ENCODE measurements at places on chromosomes 7 and 10.
A peak's percentile ranks its signal among the peaks of the same experiment; 100 is the strongest.

DNA sequence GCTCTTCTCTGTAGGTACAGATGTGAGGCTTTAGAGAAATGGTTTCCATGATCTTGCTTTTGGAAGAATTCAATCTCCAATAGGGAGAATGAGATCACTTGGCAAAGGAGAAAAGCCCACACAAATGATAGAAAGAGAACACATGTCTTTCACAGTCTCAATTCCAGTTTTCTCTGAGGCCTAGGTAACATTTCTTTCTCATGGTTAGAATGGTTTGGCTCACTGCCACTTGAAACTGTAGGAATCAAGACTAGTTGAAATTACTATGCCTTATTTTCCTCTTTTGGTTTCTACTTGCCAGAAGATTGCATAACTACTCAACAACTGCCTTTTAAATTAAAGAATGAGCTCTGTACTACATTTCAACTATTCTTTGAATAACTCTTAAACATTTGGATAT is 276.5 kb upstream of the TEX47 start:
- DNase-seq: peak; percentile 8

DNA sequence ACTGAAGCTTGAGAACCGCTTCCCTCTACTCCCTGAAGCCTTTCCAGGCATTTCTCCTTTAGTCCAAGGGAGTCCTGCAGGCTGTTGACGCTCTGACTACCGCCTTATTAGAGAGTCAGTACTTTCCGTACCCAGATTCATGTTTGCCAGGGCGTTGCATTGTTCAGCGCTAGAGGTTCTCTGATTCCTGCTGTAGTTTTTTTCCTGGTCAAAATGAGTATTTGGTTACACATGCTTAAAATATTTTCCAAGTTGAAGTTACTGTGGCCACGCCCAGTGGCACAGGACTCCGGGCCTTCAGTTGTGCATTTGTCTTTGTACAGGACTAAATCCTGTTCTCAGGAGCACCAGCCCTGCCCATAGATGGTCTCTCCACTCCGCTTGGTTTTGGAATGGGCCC is 7.9 kb downstream of the MTURN start:
- DNase-seq: no peak

DNA sequence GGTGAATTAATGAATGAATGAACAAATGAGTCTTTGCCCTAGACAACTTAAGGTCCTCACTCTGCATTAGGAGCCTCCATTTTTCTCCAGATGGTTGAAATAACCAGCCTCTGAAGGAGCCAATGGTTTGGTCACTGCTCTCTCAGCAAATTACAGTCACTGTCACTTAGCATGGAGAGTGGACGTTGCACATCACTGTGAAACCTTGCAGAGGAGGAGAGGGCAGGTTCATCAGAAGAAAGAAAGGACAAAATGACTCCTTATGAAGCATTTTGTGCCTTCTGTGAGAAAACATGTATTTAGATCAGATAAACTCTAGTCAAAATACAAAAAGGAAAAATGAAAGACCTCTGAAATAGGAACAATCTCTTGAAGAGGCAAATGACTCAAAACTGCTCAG is 6.6 kb upstream of the ATP6V0A4 start:
- DNase-seq: no peak

GRCh38 chr10:2734603-2735002 is 332.7 kb upstream of the PFKP start:
- no peak for DNase-seq

DNA sequence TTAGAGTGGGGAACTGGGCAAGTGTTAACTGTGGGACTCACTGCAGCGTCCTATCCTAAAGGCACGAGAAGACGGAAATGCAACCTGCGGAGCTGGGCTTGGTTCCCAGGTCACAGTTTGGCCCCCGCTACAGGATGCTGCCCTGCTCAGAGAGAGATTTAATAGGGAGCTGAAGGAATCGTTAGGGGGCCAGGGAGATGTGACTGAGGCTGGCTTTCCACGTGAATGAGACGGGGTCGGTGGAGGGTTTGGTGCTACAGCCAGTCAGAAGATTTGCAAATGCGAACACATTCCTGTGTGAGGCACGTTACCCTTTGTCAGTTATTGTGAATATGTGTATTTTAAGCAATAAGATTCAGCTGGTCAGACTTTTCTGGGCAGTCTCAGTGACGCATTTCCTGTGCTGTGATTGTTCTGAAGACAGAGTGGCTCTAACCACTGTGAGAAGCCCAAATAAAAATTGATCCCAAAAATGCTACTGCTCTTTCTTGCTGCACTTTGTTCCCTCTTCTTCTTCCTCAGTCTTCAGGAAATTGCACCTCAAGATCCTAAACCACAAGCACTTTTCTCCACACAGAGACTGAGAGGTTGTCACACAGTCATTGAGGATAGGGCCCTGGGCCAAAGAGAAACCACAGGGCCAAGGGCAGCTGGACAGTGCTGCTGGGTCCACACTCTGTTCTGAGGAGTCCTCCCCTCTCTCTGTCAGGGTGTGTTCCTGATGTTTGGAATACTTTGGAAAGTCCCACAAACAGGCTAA is 21.2 kb downstream of the CYP17A1 start:
- DNase-seq: peak; percentile 83

DNA sequence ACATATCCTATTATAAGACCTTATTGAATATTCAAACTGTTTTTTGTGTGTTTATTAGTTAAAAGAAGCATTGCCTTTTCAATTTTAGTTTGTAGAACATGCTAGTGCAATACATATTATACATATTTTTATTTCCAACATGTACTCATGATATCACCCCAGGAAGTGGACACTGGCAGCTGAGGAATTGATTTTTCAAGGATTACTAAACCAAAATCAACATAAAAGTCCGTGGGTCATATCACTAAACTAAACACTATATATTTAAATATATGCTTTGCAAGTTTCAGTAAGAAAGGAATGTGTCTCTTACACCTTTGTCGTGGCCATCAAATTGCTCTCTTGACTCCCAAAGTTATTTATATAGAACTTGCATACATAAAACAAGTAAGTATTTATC is 185.2 kb downstream of the AGMO start:
- no peak for DNase-seq

DNA sequence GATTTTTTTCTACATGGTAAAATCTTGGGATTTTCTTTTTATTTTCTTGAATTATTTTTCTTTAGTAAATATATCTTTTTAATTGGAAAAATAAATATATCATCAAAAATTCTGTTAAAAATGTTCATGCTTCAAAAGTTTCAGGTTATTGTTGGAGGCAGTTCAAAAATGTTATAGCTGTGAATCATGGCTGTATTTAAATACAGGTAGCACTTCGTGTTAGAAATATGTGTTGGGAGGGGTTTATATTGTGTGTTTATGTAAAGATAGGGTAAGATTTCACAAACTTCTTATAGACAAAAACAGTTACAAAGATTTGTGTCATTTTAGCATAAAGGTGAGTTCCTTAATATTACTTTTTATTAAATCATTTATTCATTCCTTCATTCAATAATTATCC is 60.4 kb downstream of the HDAC9 start:
- no peak for DNase-seq

- no peak for DNase-seq
Measured at GRCh38 chr10:24256619-24257107, 47.7 kb downstream of the KIAA1217 start.

DNA sequence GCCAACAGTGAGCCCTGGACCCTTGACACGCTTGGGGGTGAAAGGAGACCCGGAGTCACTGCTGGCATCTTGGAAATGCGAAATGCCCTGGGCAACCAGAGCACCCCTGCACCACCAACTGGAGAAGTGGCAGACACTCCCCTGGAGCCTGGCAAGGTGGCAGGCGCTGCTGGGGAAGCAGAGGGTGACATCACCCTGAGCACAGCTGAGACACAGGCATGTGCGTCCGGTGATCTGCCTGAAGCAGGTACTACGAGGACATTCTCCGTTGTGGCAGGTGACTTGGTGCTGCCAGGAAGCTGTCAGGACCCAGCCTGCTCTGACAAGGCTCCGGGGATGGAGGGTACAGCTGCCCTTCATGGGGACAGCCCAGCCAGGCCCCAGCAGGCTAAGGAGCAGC is 98.5 kb downstream of the TACC2 start:
- DNase-seq: no peak

- no peak for DNase-seq
Measured at GRCh38 chr7:107884066-107884818, 6.7 kb upstream of the DLD start.

- DNase-seq: no peak
Measured at GRCh38 chr7:82375713-82376112, 67.9 kb downstream of the CACNA2D1 start.

GRCh38 chr10:52198540-52198939 is 115.5 kb upstream of the DKK1 start:
- no peak for DNase-seq

Data from suppressor macrophage treated with lipopolysaccharide for 1 hour (primary cell).